ENCODE measurements at places on chromosomes 1 and 21.

- no peak for DNase-seq
Observed at GRCh38 chr1:81800695-81801650, at the start of gene ADGRL2. ADGRL2 (plus strand) TSS chr1:81800934; CDS start chr1:81836985, 36,051 bp downstream.

DNA sequence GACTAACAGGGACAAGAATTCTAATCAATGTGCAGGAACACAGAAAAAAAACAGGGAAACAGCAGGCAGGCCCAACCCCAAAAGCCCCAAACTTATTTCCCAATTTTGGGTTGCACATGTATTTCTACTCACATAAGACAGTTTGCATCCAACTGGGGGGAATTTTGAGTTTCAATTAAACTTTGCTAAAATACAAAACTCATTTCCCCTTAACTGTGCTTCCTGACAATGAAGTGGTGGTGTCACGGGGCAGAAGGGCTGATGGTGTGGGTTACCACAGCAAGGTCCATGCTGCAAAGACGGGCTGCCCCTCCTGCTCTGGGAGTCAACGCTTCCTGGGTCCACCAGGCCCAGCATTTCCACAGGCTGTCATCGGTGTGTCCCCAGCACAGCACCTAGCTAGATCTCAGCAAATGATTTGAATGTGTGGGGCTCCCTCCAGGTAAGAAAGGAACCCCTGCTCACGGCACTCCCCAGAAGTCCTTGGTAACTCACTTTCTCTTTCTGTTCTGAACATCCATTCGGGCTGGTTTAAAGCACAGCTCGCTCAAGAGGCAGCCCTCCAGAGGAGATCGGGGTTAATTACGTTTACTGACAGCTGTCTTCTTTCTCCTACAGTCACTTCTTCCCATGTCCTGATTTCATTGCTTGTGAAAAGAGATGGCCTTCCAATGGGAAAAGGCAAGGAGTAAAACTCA, 27.4 kb downstream of the HIVEP3 start:
- DNase-seq, result peak; percentile 38

DNA sequence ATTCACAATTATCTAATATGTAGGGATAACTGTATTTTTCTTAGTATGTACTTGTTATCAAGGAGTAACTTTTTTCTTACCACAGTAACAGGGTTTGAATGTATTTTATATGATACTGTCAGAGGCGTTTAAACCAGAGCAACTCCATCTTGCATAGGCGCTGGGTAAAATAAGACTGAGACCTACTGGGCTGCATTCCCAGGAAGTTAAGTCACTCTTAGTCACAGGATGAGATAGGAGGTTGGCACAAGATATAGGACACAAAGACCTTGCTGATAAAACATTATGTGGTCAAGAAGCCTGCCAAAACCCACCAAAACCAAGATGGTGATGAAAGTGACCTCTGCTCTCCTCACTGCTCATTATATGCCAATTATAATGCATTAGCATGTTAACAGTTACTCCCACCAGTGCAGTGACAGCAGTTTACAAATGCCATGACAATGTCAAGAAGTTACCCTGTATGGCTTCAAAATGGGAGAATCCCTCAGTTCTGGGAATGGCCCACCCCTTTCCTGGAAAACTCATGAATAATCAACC, 64.8 kb downstream of the RPE65 start:
- no peak for DNase-seq

DNA sequence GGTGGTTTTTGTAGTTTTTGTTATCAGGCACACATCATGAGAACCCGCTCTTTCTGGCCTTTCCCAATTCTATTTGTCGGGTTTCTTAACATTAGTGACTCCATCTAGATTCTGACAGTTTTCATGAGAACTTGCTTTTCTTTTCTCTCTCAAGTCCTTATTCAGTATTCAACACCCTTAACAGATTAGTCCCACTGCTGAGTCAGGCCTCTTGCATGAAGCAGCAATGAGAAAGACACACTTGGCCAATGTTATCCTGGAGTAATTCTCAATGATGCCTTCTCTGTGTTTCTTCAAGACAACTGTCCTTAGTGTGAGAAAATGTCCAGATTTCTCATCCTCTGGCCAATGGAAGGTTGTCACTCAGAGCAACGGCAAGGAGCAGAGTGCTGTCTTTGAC, 11.3 kb downstream of the FMO2 start:
- no peak for DNase-seq

GRCh38 chr1:180244840-180245239, 14.8 kb downstream of the LHX4 start:
- DNase-seq, result no peak

DNA sequence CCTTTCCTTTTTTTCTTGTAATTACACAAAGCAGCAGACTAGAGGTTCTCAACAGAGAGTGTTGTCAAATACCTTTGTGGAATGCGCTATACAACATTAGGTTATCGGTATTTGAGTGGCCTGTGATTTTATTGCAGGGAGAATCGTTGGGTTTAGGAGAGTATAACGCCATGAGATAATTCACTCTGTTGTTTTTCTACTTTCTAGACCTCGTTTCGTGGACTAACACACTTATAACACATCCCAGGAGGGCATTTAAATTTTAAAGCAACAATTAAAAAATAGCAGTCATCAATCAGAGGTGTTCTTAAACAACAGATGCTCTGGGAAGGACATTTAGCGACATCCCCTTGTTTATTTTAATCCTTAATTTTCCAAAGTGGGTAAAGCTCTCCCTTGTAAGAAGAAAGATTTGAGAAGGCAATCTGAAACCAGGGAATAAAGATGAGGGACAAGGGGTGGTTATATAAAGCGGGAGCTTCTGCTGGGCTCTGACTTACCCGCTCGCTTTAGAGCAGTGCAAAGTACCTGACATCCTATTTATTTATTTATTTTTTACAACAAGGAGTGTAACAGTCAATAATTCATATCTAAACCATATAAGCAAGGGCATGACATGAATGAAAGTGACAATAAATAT, 4.9 kb downstream of the PBX1 start:
- no peak for DNase-seq
